ENCODE measurements at places on chromosomes 7 and 10.
A peak's percentile ranks its signal among the peaks of the same experiment; 100 is the strongest.

- no peak for DNase-seq
These were observed 249.3 kb upstream of the NEBL start for GRCh38 chr10:21146436-21146789.

GRCh38 chr7:6554848-6555247, 3.6 kb upstream of the GRID2IP start:
- DNase-seq = no peak

DNA sequence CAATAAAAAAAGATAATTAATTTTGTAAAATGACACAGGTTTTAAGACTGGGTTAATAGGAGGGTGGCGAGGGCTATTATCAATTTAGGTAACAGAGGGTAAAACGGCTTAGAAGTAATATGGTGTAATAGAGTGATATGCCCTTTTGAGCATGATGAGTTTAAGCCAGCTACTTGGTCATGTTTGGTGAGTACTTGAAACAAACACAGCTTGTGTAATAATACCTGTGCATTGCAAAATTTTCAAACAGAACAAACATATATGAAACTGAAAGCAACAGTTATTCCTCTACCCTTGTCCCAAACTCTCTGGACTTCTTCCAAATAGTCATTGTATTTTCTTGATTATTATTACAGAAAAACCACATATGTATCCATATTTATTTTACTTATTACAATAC, 241.7 kb downstream of the MAGI2 start:
- no peak for DNase-seq

DNA sequence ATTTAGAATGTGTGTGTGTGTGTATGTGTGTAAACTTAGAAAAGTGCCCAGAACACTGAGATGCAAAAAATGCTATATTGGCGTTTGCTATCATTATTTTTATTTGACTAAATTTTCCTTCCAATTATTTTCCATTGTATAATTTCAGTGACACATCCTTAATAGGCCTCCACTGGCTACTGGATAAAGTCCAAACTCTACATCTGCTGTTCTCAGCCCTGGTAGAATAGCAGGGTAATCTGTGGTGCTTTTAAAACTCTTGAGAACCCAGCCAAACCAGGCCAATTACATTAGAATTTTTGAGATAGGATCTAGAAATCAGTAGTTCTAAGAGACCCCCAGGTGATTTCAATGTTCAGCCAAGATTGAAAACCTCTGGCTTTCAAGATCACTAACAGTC, 66.4 kb downstream of the ZNF503 start:
- no peak for DNase-seq

- DNase-seq = no peak
These were observed 48.0 kb downstream of the SEMA3C start for GRCh38 chr7:80870813-80871212.

DNA sequence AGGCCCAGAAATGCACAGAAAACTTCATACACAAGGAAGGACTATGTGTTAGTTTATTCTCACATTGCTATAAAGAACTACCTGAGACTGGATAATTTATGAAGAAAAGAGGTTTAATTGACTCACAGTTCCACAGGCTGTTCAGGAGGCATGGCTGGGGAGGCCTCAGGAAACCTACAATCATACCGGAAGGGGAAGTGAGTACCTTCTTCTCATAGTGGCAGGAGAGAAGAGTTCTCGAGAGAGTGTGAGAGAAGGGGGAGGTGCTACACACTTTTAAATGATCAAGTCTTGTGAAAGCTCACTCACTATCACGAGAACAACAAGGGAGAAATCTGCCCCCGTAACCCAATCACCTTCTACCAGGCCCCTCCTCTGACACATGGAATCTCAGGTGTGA, 16.8 kb upstream of the RAMP3 start:
- DNase-seq = no peak

- DNase-seq = peak; percentile 24
These were observed at the start of gene HOXA13 for GRCh38 chr7:27199849-27200760. Gene HOXA13, minus strand, starts transcription at chr7:27200091. Its CDS starts 14 bp downstream, at chr7:27200077.

DNA sequence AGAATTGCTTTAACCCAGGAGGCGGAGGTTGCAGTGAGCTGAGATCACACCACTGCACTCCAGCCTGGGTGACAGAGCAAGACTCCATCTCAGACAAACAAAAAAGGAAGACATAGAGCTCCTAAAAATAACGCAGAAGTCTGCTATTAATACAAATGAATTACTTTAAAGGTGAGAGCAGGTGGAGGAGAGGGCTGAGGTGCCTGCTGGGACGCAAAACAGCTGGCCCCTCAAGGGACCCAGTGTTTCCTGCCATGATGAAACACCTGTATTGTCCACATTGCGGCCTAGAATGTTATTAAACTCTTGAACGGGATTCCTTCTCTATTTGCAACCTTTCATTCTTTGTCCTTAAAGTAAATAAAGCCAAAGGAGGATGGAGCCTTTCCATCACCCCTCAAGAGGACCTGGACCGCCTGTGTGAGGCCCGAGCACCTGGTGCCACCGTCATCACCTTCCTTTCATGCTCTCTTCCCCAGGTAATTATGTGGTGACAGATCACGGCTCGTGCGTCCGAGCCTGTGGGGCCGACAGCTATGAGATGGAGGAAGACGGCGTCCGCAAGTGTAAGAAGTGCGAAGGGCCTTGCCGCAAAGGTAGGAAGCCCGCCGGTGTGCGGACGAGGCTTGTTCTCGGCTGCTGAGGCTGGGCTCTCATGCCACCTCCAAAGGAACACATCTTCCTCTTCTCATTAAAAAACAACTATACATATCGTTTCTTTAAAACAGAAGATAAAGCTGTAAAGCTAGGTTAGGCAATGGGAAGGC, 136.7 kb downstream of the EGFR start:
- DNase-seq = no peak

DNA sequence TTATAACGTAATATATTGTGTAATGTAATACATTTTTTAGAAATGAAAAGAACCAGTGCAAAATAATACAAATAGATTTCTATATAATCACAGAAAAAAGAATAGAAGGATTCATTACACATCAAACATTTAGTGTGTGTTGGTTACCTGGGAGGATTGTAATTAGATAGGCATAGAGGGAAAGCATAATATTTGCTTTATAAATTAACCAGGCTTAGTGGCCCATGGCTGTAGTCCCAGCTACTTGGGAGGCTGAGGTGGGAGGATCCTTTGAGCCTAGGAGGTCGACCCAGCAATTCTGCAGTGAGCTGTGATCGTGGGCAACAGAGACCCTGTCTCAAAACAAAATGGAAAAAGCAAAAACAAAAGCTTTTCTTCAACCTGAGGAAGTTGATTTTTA, 5.0 kb upstream of the CNOT4 start:
- DNase-seq = no peak
